ENCODE measurements at places on chromosomes 16 and 17. TPM values are rescaled to one million over a fixed set of nuclear protein-coding genes. Genes with fewer than 3 reads are reported as not detected.
A peak's percentile ranks its signal among the peaks of the same experiment; 100 is the strongest.

DNA sequence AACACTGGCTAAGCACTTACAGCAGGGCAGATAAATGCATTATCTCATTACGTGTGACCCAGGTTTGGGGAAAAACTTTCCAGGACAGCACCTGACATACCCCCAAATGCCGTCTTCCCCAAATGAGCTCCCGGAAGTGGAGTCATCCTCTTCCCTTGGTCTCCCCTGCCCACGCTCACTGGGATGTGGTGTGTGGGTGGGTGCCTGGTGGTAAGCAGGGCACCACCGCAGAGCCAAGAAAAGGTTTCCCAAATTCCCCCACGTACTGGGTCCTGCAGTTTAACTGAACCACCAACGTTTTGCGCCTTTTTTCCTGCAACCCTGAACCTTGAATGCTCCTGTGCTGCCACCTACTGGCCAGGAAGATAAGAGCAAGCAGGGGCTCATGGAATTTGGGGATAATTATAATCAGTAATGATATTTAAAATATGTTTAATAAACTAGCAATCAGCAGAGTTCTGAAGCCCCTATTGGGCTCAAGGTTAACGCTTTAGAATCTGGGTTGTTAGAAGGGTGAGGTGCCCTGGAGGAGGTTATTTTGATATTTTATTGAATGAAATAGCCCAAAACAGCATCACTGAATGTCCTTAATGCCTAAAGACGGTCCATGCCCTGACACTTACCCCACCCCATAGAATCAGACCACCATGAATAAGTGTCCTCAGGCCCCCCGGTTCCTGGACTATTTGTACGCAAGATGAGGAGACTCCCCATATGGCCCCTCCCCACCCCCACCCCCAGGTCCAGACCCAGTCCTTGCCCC lies 8.0 kb downstream of the SPPL2C start:
- peak; percentile 65 for DNase-seq

DNA sequence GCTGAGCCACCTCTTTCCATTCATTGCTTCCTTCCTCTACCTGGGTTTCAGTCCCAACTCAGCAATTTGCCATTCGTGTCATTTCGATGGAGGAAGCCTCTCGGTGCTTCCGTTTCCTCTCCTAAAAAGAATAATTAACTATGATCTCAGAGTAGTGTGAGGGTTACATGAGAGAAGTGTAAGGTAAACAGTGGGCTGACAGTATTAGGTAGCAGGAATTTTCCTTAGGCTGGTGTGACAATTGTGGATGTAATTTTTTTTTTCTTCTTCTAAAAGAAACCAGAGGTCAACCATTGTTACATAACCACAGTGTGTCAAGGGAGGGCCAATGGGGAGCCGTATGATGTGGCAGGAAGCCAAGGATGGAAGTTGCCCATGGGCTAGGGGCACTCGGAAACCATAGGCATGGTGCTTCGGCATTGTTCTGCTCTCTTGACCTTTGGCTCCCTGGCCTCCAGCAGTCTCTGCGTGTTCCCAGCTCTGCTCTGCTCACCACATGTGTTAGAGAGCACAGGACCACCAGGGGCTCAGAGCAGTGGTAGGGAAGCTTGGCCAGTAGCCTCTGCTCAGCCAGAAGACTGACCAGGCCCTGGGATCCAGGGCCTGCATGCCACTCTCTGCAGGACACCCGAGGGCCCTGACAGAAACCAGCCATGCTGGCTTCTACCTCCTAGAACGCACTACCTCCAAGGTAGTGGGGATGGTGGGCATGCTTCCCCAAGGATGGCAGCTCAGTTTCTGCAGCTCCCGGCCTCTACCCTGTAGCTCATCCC lies 2.0 kb upstream of the TOP2A start:
- no peak for DNase-seq

- no peak for DNase-seq
Measured at GRCh38 chr17:55340686-55341085, 75.9 kb downstream of the HLF start.

DNA sequence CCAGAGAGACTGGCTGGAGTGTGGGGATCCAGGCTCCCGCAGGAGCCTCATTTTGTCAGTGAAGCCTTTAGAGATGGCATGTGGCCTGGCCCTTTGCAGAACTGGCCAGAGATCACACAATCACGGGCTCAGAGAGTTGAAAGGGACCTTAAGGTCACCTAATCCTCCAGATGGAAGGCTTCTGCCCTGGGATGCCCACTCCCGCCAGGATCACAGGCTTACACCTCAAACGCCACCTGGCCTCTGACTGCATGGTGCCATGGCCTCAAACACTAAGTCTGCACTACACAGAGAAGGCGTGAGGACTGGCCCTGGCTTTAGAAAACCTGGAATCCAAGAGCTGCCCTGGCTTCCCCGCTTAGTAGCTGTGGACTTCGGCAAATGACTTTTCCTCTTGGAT lies 306.8 kb upstream of the CCL2 start:
- no peak for DNase-seq

- DNase-seq = no peak
Measured at GRCh38 chr17:37604556-37604955, 4.7 kb downstream of the SYNRG start.

The IRX5 gene
- total RNA-seq = not detected

DNA sequence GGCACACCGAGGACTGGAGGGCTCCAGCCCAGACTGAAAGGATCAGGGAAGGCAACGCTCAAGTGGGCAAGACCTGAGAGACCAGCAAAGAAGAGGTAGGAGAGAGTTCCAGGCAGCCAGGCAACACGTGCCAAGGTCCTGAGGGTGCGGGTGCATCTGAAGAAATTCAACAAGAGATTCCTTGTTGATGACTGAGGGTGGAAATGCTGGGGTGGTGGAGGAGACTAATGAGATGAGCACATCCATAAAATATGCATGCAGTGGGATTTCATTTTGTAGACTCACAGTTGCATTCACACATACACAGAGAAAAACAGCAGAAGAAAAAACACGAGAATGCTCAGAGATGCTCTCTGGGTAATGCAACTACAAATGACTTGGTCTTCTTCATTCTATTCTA lies 154.8 kb upstream of the FOXF1 start:
- no peak for DNase-seq

DNA sequence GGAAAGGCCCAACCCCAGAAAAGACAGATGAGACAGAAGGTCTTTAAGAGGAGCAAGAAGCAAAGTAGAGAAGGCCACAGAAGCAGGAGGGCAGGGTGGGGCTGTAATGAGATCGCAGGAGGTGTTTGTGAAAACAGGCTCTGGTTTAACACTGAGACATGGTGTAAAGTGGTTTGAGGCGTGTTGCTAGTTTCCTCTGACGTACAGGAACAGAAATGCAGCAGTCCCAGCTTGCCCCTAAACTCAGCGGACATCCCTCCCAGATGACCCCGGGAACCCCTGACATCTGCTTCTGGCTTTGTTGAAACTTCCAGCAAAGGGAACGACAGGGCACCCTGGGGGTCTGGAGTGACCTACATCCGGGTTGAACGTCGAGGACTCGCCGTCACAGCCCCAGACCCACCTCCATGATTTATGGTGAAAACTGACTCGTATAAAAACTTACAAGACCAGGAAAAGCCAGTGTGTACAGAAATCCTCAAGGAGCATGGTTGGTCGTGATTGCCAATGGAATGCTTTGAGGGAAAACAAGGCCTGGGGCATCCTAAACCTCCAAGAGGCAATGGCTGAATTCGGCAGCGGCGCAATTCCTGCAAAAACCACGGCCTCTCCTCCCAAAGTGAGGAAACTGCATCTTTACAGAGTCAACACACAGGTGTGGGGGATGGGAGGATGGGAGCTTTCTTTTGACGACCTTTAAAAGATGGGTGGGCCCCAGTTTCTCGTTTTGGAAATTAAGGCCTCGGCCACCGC lies 25.8 kb downstream of the LITAF start:
- DNase-seq = peak; percentile 46

GRCh38 chr17:38456031-38456815 lies 28.0 kb downstream of the ARHGAP23 start:
- no peak for DNase-seq

- no peak for DNase-seq
Measured at GRCh38 chr16:55839115-55839514, 6.2 kb upstream of the CES1 start.

DNA sequence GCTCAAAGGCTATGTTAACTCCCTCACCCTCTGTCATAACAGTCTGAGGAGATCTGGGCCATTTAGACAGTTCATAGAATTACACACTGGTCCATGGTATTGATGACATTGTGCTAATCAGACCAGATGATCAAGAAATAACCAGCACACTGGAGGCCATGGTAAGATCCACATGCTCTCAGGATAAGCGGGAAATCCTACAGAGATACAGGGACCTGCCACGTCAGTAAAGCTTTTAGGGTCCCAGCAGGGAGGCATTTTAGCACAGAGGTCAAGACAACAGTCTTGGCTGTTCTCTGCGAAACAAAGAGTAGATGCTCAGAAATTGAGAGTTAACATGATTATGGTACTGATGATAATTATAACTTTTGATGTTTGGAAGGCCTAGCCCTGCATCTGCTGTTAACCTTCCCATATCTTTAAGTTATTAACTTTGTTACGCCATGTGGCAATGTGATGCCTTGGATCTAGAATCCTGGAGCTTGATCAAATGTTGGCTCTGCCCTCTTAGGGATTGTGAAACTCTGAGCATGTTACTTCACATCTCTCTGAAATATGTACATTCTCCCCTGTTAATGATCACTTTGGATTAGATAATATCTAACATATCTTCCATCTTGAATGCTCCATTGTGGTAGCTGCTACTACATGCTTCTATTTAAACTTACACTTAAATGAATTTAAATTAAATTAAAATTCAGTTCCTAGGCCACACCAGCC lies 172.0 kb upstream of the SOX9 start:
- no peak for DNase-seq

DNA sequence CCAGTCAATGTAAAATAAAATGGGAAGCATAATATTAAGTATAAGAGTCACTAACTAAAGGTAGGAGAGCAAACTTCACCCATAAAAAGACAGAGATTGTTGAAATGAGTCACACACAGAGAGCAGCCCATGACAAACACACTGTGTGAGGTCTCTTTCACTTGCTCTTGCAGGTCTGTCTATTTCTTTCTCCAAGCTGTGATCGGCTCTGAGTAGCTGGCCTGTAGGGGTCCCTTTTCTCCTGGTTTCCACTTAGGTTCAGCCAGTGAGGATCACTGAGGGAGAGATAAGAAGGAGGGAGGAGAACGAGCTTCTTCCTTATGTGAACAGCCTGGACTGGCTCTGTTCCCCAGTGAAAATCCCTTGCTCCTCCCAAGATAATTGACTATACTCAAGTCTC lies 133.7 kb upstream of the HS3ST3A1 start:
- DNase-seq = no peak

DNA sequence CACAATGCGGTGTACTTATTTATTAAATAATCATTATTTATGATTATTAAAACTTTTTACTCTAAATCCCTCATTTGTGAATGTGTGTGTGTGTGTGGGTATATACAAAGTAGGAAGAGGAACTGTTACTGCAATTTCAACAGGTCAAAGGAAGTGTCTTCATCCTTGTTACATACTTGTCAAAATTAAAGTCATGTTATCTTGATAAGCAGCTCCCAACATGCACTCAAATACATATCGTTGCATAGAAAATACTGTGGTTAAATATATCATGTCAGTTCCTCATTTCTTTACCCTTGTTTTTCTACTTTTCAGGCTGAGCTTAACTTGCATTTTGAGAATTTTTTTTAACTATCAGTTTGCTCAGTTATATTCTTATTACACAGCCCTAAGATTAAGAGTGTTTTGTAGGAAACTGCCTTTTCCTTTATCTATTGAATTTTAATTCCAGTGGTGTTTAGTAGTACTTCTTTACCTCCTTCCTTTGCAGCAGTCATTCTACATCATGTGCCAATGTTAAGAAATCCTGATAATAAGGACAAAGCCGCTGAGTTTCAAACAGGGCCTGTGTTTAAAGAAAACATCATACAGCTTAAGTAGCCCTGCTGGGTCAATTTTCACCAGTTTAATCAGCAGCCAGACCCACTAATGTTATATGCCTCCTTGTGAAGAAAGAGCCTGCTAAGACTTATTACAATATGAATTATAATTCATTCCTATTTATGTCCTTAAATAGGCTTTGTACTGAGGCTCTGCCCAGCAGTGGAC lies 7.2 kb downstream of the EFCAB5 start:
- DNase-seq = peak; percentile 39

GRCh38 chr17:10618202-10618635 lies 38.9 kb downstream of the MYH3 start:
- peak; percentile 72 for DNase-seq

GRCh38 chr17:43547659-43548256 lies 1.6 kb upstream of the ETV4 start:
- no peak for DNase-seq

The BEAN1 gene
- total RNA-seq = not detected

The BAIAP3 gene
- 130 TPM for total RNA-seq

- no peak for DNase-seq
Measured at GRCh38 chr16:83925095-83925905, 26.4 kb downstream of the MLYCD start.

The FAM20A gene
- not detected for total RNA-seq

DNA sequence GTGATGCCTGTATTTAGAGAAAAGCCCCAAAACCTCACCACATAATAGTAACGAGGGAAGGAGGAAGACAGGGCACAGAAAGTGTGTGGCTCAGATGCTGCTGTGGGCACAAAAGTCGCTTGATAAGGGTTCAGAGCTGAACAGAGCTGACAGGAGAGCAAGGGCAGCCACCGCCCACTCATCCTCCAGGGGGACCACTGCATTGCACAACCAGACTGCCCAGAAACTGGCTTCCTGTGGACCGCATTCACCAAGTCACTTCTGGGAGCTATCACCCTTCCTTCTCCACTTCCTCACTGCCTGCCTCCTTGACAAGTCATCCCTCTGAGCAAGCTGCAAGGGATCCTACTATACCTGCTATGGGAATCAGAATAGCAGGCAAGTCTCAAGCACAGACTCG lies 512.4 kb upstream of the CDH11 start:
- DNase-seq = no peak

DNA sequence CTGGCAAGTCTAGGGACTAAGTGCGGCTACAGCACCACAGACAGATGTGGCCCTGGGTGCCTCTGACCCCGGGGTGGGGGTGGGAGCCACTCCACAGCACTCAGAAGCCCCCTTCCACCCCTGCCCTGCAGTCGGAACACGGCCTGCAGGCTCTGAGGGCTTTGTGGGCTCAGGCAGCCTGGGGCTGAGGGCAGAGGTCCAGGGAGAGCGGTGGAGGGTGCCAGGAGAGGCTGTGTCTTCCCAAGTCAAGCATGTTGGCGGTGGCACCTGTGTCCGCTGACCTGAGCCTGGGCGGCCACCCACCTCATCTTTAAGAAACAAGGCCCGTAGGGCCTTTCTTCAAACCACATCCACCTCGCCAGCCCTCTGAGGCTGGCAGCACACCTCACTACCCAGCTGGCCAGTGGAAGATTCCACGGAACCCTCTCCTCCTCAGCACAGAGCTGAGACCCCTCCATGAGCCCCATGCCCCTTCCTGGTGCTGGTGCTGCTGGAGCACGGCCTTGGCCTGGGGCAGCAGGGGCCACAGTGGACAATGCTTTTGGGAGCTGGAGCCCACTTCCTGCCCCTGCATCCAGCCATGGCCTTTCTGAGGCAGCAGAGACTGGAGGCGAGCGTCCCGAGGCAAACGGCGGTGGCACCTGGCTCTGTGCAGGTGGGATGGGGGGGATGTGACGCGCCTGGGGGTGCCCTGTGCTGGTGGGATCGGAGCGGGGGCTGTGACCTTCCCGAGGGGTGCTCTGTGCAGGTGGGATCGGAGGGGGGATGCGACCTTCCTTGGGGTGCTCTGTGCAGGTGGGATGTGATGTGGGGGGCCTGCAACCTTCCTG lies 77.8 kb downstream of the ZNF778 start:
- no peak for DNase-seq

The ANKRD13B gene
- total RNA-seq = 1.6 TPM

The SULT1A3 gene
- total RNA-seq = 41.2 TPM

The WSCD1 gene
- not detected for total RNA-seq

The GALNS gene
- total RNA-seq = 81.3 TPM

- DNase-seq = no peak
Measured at GRCh38 chr17:33848433-33848832, 406.7 kb upstream of the CCL2 start.

The ASIC2 gene
- total RNA-seq = not detected

The C16orf46 gene
- not detected for total RNA-seq
